ENCODE measurements at places on chromosomes 16 and 17. TPM values are rescaled to one million over a fixed set of nuclear protein-coding genes. Genes with fewer than 3 reads are reported as not detected.

Gene KRTAP2-1
- total RNA-seq: not detected

Gene C1QL1
- total RNA-seq: not detected

Gene TP53TG3B
- total RNA-seq: not detected

DNA sequence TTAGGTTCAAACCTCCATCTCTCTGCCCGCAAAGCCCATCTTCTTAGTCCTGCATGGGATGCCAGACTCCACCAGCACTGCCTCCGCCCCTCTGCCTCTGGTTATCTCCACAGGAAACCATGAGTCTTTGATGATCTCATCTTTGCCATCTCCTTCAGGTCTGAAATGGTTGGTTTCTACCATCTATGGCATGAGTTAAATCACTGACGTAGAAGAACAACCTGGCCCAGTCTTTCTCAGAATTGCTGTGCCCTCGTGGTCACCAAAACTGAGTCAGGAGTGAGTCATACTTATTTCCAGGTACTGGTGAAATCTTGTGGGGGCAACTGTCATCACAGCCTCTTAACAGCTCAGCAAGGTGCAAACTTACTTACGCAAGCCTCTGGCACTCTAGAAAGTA is 468.7 kb upstream of the C16orf82 start:
- no peak for DNase-seq

DNA sequence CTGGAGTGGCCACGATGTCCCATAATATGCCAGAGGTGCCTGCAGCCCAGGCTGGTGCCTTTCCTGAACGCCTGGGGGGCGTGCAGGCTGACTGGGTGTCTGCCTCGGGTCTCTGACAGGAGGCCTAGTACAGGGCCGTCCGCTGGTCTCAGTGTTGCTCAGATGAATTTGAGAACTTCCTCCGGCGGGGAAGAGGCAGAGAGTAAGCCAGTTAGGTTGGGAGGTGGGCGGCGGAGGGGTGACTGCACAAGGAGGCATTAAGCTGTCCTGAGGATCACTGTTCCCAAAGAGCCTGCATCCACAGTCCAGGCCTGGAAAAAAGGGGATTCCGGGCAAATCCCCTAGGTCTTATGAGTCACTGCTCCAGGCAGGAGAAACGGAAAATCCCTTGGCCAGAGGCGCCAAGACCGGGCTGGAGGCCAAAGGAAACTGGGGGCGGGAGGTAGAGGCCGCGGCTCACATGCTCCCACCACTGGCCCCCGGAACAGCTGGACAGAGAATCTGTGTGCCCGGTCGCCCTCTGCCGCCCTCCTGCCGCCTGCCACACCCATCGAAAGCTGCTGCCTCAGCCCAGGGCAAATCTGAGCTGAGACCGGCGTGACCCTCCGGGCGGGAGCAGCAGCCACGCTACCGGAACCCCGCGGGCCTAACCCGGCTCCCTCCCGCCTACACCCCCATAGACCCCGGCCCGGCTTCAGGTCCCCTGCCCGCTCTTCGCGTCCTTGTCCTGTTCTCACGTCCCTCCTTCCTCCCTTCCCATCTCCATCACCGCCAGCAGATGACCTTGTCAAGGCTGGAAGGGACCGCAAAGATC is 1.2 kb downstream of the TRIM47 start:
- peak; percentile 99 for DNase-seq

- DNase-seq: no peak
Measured at GRCh38 chr17:32746698-32747097, 130.2 kb downstream of the MYO1D start.
